Hippocampal formation (tissue), 2 donors: ENCODE measurements at places on chromosomes 11 and 22.

- no peak for DNase-seq
Observed at GRCh38 chr11:111194860-111195568, 50.5 kb upstream of the POU2AF2 start.

DNA sequence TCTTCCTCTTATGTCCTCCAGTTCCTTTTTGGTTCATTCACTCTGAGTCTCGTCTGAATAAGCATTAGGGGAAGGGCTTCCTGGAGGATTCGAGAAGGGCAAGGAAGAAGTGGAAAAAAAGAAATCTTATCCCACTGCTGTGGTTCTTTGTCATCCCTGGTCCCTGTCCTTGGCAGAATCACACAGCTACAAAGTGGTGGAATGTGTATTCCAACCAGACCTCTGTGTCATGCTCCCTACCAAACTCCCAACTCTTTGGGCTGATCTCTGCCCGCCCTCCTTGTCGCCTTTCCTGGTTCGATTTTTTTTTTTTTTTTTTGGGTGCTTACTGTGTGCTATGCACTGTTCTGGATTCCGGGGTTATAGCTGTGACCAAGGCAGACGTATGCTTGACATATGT is 61.0 kb downstream of the TEAD1 start:
- DNase-seq = no peak

GRCh38 chr11:35275786-35276170 is 136.8 kb downstream of the CD44 start:
- peak; percentile 50 for DNase-seq

- peak; percentile 49 for DNase-seq
Observed at GRCh38 chr11:95229993-95230809, 801 bp downstream of the SESN3 start.

GRCh38 chr11:57424792-57425564 is 1.9 kb downstream of the SLC43A3 start:
- DNase-seq = peak; percentile 3

DNA sequence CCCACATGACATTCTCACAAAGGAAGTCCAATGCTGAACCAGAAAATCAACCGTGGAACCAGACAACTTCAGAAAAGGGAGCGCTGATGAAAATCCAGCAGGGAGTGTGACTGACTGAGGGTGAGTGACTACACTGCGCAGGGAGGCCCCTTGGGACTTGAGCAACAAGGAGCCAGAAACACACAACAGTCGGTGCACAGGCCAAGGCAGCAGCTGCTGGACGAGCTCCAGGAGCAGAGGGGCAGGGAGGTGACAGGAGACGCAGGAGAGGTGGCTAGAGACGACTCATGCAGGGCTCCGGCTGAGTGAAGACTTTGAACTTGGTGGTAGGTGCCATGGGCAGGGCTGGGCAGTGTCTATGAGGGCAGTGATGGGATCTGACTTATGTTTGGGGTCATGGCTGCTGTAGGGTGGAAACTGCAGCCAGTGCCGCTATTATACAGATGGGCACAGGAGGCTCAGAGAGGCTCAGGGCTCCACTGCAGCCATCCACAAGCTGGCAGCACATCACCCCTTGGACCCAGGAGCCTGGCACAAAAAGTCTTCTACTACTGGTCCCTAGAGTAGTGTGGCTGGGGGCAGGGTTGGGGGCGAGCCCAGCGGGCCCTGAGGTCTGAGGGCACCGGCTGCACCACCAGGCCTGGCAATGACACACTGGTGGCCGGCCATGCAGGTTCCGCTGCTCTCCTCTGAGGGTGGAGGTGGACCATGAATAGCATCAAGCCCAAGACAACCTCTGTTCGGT is 10.3 kb upstream of the FADD start:
- DNase-seq = no peak

- DNase-seq = no peak
Observed at GRCh38 chr11:71545405-71545966, 2.7 kb upstream of the KRTAP5-9 start.

DNA sequence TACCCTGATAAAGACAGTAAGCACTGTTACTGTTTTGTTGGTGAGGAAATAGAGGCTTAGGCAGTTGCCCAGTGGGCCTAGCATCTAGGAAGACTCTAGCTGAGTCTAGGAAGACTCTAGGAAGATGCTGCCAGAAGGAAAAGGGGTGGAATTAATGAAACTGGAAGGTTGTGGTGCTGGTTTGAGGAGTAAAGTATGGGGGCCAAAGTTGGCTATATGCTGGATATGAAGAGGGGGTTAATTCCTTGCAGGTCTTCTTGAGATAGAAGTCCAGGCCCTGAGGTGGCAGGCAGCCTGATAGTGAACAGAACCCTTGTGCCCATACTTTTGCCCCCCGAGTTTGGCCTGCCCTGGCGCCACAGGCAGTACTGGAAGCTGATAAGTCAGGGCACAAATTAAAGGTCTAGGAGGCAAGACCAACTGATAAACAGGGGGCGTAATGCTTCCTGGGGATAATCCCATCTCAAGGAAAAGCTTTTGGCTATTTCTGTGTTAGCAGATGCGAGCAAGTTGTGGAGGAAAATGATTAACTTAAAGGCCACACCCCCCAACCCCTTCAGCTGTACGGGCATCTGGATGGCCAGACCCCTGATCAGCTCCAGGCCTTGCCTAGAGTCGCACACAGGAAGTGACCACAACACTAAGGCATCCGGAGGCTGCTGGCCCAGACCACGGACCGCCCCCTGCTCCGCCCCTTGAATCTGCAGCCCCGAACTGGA is 3.1 kb downstream of the ILK start:
- DNase-seq = peak; percentile 80

DNA sequence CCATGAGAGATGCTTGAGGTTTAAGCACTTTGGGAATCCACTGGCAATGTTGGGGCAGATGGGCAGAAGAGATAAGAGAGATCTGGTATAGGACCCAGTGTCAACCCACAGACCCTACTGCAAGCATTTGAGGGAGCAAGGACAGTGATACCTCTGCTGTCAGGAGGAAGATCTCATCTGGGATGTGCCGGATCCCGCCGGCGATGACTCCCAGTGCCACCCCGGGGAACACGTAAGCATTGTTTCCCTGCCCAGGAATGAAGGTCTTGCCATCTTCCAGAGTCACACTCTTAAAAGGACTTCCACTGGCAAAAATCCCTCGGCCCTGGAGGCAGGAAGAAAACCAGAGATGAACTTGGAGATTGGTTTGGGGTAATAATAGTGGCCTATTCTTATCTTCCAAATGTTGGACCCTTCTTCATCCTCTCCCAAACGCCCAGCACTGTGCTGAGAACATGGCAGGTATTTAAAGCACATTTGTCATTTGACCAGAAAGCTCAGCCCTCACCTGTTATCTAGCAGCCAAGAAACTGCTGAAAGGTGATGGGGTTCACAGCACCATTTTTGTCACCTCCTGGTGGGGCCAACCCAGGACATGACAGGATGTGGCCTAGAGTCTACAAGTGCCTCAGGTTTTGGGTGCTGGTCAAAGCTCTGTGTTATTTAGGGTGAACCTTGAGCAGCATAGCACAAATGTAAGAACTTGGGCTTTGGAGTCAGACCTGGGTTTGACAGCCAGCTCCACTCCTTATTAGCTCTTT is 71.7 kb downstream of the CCDC81 start:
- DNase-seq = no peak
